ENCODE measurements at places on chromosomes 2 and 18.

DNA sequence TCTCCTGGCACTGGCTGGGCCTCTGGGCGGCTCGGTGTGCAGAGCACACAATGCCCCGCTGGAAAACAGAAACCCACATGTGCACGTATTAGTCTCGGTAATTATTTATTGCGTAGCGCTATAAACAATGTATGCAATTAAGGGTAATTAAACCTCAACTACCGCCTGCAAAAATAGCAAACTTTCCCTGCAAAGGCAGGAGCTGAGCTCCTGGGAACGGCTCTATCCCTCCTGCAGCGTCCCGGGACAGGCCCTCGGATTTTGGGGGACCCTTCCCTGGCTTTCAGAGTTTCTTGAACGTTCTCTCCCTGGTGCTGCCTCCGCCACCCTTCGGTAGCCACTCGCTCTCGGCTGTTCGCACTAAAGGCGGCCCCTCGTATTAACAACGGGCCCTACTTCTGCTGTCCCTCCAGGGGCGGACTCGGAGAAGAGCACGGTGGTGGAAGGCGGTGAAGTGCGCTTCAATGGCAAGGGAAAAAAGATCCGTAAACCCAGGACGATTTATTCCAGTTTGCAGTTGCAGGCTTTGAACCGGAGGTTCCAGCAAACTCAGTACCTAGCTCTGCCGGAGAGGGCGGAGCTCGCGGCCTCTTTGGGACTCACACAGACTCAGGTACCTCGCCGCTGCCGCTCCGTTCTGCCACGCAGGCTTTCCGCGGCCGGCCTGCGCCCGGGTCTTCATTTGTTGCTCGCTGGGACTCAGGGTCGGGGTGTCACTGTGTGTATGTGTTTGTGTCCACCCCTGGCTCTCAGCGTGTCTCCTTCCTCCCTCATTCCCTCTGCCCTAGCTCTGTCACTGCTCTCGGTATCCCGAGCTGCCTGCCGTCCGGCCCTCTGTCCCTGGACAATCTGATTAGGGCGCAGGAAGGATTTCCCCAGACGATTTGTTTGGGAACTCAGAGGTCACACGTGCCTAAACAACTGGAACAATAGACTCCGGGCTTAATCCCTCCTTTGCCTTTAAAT, 1.2 kb downstream of the DLX1 start:
- no peak for DNase-seq

DNA sequence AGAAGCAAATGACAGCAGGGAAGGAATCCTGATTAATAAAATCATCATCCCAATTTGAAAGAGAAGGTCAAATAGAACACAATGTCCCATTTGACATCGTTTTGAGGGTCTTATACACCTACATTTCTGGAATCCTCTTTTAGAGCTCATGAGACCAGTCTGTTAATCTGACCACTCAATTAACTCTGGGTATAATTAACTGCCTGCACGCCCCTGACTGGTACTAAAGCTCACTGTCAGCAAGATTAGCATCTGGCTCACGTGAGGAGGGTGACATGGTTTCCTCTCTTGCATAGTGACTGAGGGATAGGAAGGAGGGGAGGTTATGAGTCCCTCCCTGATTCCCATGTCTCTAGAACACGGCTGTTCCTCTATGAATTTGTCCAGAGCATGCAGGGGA, 124.3 kb downstream of the ICOS start:
- DNase-seq: no peak

DNA sequence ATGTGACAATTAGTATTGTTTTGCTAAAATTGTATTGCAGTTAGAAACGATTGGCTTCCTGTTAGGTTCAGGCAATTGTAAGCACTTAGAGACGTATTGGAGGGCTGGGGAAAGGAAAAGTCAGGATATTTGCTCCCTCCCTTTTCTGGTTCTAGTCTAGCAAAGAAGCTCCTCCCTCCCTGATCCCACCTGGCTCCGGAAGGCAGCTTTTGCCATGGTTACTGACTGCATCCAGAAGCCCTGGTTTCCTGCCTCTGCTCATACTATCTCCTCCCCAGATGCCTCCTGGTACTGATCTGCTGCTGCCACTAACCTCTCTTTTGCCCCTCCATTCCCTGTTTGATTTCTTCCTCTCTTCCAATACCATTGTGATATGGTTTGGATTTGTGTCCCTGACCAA, 275.9 kb downstream of the MREG start:
- no peak for DNase-seq

DNA sequence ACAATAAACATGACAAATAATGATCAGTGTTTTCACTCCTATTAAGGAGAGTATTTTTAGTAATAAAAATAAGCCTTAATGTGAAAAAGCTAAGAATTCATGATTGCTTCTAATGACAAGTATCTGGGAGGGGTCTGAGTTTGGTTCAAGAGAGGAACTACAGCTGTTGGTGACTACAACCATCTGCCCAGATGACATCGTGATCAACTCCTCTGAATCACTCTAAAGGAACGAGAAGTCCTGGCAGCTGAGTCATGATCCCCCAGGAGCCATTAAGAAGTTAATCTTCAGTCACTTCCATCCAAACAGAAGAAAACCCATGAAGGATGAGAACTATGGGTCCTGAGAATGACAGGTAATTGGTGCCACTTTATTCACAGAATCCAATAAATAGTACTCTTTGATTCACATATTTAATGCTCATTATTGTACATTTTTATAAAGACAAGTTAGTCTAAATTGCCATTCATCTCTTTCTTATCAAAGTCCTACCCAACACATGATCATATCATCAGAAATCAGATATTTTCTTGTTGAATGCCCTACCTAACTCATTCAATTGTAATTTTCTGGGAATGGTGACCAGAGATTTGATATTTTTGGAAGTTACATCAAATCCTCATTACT, 6.8 kb downstream of the TFPI start:
- DNase-seq: no peak

DNA sequence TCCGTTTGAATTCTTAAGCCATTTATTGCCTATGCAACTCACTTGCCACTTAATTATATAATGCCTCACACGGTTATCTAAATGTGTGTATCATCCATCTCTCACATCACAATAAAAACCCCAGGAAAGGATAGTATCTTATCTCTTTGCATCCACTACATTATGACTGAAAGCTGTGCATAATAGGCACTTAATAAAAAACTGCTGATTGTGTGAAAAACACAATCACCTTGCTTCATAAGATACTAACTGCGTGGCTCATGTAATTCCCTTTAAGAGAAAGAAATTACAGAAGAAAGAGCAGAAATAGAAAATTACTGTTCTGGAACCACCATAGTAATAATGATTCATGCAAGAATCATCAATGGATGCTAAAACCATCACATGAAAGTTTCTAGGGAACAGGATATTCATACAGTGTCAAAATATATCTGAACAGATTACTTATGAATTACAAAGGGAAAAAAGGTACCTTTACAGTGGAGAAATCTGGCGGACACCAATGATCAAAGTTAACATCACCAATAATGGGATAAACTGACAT, 29.3 kb downstream of the CUL3 start:
- no peak for DNase-seq

DNA sequence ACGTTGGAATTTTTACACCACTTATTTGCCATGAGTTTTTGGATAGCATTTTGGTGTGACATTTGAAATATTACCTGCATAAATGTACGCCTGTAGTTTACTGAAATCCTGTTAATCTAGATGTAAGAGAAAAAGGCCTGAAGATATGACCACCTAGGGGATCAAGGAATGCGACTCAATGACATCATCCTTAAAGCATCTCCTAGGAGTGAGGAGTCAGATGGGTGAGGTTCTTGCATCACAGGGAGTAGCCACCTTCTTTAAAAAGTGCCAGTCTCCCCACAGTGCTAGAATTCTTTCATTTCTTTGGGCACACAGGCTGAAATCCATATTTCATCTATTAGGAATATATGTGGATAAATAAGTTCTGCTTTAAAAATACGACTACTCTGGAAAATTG, 34.5 kb downstream of the ADCYAP1 start:
- no peak for DNase-seq

DNA sequence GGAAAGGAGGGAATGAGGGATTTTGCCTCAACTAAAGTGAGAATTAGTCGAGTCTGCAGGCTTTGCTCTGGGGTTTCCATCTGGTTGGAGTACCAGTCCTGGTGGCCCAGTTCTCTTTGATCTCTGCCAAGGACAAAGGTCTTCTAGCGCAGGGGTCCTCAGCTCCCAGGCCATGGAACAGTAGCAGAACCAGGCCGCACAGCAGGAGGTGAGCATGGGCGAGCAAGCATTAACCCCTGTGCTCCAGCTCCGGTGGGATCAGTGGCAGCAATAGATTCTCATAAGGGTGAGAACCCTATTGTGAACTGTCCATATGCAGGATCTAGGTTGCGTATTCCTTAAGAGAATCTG, 23.9 kb downstream of the MTHFD2 start:
- no peak for DNase-seq

DNA sequence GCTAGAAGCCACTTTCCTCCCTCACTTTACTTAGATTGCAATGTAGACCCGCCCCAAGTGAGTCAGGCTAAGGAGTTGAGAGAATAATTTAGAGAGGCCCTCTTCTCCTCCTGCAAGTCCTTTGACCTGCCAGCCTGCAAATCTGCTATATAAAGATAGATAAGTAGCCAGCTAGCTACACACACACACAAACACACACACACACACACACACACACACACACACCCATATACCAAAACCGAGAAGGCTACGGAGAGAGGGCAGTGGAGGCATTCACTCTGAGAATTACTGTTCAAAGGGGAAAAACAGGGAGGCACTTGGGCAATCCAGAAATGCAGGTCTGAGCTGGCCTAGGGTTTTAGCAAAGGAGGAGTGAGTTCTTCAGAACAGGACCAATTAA, 23.0 kb upstream of the SMAD7 start:
- DNase-seq: no peak

- peak; percentile 66 for DNase-seq
These were observed 31.1 kb downstream of the HDAC4 start for GRCh38 chr2:239369631-239370161.

DNA sequence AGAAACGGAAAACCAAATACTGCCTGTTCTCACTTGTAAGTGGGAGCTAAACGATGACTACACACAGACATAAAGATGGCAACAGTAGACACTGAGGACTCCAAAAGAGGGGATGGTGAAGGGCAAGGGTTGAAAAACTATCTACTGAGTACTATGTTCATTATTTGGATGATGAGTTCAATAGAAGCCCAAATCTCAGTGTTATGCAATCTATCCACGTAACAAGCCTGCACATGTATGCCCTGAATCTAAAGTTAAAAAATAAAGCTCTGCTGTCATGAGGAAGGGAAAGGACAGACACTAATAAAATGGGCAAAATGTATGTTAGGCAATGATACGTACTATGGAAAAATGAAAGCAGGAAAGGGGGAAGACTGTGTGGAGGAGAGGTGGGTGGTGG, 376.0 kb downstream of the TGIF1 start:
- no peak for DNase-seq

DNA sequence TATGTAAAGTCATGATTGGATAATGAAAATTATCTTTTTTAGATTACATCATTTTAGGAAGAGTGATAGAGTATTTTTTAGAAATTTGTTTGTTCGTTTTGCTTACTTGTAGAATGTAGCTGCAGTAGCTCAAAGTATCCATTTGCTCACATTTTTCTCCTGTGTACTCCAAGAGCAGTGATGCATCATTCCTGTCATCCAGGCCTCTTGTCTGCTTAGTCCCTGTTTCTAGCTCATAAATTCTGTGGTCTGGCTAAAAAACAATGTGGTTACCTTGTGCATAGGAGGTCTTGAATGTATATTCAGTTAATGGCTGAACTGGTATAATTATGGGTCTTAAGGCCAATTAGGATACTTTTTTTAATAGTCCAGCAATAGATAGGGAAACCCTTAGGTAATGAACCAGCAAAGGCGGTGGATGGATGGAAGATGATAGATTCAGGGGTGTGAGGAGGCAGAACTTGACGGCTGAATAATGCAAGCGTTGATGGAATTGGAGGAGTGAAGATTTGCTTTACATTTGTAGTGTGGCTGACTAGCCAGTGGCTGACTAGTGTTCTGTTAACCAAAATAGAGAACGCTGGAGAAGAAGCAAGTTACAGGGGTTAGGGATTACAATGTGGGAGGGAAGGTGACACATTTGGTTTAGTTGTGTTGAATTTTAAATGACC, 145.0 kb downstream of the ZNF407 start:
- no peak for DNase-seq

GRCh38 chr2:65227020-65227455, 593 bp upstream of the ACTR2 start:
- DNase-seq: no peak

DNA sequence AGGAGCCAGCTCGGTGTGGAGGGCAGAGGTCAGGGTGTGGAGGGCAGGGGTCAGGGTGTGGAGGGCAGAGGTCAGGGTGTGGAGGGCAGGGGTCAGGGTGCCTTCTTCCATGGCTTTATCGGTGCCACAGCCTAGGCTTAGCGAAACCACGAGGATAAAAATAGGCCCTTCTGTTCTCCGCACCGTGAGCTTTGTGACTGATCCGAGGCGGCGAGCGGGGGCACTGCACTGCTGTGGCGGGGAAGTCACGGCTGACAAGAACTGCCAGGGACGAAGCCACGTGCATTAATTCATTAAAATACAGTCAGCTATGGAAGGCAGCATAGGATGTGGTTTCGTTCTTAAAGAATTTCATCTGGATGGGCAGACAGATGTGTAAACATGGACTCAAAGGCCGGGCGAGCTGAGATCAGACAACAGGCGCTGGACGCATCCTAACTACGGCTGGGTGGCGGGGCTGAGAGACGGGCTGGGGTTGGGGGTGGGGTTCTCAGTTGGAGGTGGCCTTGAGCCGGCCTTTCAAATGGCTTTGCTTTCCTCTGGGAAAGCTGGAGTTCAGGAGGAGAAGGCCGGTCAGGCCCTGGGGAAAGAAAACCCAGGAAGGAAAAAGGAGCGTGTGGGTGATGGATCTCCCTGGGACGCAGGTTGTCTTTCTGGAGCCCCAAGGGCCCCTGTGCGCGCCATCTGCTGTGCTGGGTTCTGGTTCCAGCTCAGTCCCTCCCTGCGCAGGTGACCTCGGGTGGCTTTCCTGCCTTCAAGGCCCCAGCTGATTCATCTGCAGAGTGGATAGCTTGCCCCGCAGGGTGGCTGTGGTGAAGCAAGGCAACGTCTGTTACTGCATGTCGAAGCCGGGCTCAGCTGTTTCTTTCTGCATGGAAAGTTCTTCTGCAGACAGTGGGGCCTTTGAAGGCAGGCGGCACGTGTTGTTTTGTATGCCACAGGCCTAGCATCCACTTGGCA, 958 bp upstream of the ALLC start:
- no peak for DNase-seq

DNA sequence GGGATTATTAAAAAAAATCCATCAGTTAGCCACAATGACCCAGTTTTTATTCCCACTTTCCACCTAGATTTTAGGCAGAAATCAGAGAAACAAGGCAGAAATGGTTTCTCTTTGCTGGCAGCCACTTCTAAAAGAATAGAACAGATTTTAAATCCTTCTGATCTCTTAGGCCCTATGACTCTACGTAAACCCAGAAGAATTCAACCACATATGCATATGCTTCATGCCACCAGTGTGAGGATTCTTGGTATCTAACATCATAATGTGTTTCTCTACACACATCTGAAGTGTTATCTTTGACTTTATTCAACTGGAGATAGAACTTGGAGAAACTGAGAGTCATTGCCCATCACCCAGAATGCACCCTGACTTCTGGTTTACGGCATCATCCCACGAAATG, 128.7 kb upstream of the TANK start:
- no peak for DNase-seq

GRCh38 chr2:212223696-212224095, 314.9 kb downstream of the ERBB4 start:
- DNase-seq: no peak

Data from SIG-M5 (cell line).